ENCODE measurements at places on chromosomes 2 and 18.
A peak's percentile ranks its signal among the peaks of the same experiment; 100 is the strongest.

- no peak for DNase-seq
Observed at GRCh38 chr2:24365826-24366225, 5.5 kb upstream of the ITSN2 start.

DNA sequence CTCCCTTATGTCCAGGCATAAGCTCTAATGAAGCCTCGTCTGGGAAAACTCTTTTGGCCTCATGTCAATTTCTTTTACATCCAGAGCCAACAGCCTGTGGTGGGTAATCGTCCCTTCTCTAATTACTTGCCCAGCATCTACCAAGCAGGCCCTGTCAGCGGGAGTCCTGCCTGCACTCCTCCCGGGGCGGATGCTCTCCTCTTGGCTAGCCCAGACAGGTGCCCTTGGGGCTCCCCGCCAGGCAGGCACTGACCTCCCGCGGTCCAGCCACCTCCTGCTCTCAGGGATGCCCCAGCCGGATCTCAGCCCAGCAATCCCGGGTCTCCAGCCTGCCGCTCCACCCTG is 74.2 kb downstream of the NCAPH start:
- DNase-seq: peak; percentile 93

GRCh38 chr2:9137379-9138150 is 69.0 kb upstream of the ASAP2 start:
- DNase-seq: peak; percentile 55

DNA sequence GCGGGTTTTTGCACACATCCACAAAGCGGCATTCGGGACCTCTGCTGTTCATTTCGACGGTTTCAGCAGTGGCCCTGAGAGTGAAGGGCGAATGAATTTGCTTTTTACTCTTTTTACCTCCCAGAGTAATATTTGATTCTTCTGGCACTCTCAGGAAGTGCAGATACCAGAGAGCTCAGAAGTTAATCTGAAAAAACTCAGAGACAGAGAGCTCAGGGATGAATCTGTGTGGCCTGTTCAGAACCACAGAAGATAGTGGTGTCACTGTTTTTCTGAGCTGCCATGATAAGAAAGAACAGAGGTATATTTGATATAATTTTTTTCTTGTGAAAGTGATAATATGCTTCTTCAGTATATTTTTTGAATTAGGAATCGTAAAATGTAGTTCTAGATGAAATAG is 129.3 kb downstream of the MBP start:
- DNase-seq: no peak

- no peak for DNase-seq
Observed at GRCh38 chr2:118791483-118791882, 56.0 kb downstream of the EN1 start.

DNA sequence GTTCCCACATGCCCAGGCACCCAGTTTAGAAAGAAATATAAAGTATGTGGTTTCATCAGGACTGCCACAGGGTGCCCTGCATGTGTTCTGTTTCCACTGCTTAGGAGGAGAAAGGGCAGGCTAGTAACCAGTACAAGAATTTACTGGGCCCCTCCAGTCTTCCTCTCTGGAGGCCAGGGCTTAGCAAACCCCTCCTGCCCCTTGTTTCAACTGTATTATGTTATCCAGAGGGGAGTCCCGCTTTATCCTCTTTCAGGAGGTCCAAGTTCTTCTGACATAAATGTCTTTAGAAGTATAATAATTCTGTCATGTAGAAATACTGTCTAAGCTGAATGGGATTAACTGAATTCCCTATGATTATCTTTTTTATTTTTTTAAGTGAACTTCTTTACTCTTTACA is 132.1 kb downstream of the WDSUB1 start:
- DNase-seq: no peak

DNA sequence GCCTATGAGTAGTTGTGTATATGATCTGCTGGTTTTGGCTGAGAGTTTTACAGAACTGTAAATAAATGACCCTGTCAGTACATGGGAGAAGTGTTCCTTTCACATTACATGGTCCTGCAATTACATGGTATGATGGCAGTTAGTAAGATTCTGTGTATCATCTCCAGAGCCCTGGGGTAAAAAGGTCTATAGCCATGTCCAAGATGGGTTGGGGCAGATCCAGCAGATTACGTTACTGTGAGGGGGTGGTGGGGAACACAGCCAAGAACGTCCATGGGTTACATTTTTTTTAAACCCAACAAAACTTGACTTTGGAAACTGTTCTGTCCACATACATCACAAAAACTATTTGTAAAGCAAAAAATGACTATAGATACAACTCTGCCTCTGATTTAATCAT is 64.2 kb upstream of the LMAN1 start:
- DNase-seq: no peak

DNA sequence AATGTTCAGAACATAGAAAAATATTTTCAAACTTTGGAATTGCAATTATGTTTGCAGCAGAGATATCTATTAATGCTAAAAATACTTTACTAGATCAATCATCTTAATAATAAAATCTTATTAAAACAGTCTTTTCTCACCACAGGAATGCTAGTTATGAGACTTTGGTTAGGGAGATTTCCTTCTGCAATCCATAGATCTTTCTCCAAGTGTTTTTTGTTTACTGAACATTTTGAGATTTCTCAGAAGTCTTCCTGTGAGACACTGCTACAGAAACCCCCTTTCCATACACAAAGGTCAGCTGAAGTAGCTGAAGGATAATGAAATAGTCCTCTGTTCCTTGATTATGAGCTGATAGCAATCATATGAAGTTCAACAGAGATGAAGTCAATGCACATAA is 59.4 kb upstream of the RAPH1 start:
- DNase-seq: no peak

GRCh38 chr2:88765154-88765888 is 73.8 kb downstream of the RPIA start:
- peak; percentile 91 for DNase-seq

Measured in NCI-H1417 (cell line).